Subcutaneous preadipocyte (primary cell): ENCODE measurements at places on chromosomes 6 and 20. TPM values are rescaled to one million over a fixed set of nuclear protein-coding genes. Genes with fewer than 3 reads are reported as not detected.

The LAMA2 gene
- total RNA-seq = 30.3 and 64.7 TPM in 2 replicates

The NRSN2 gene
- total RNA-seq = 20.5 and 65.0 TPM in 2 replicates

The AGPAT4 gene
- total RNA-seq = 17.6 and 23.9 TPM in 2 replicates

The PGBD1 gene
- 4.4 and 5.3 TPM in 2 replicates for total RNA-seq

The PRDM1 gene
- total RNA-seq = 0.78 and 1.1 TPM in 2 replicates

The CPXM1 gene
- total RNA-seq = 2.2 and 2.3 TPM in 2 replicates

The TFAP2C gene
- total RNA-seq = 1.2 TPM in 1 of 2 replicates, not detected in the other

The SLA2 gene
- total RNA-seq = not detected in 2 replicates

The SIRT5 gene
- 6.2 and 7.2 TPM in 2 replicates for total RNA-seq

The PTK6 gene
- total RNA-seq = under 0.01 TPM in 1 of 2 replicates, not detected in the other
